ENCODE measurements at places on chromosomes 12 and 14.

GRCh38 chr14:38420048-38420447, 164.2 kb upstream of the CLEC14A start:
- no peak for DNase-seq

DNA sequence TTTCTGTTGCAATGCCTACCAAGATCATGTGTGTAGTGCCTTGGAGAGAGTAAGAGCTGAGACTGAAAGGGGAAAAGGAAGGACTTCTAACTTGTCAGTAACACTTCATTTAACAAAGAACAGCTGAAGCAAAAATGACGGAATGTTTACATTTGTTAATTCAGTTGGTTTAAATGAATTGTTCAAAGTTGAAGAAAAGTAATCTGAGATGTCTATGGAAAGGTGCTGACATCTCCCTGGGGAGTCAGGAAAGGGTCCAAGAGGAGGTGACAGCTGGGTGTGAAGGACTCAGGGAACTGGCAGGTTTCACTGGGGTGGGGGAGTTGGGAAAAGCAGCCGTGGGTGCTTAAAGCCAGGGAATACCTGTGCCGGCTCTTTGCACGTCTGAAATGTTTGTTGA, 7.9 kb downstream of the TMEM63C start:
- no peak for DNase-seq

DNA sequence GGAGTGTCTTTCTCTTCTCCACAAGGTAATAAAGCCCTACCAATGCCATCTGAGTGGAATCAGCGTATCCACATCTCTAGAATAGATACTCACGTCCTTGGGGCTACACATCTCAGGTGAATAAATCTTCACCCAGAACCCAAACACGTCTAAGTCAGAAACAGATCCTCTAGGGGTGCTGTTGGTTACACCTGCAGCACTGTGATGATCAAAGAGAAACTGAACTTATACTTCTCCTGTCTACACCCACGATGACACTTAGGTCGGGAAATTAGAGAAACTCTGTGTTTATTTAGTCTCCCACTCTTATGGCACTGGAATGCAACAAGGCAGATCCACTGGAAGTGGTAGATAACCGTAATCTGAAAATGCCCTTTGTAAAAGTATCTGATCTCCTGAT, 46.2 kb downstream of the WIF1 start:
- no peak for DNase-seq

DNA sequence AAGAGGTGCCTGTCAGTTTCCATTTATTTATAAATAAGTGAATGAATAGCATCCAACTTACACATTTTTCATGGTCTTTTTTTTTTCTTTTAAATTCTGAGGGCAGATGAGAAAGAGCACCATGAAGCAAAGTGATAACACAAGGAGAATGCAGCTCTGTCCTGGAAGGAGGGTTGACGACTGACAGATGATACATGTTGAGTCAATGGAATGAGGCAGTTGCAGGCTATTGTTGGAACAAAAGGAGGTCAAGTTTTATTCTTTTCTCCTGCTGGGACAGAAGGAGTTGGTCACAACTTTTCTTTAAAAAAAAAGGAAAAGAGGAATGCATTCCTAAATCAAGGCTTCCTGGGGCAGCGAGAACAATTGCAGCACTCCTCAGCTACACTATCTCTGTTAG, 119.9 kb upstream of the PLEKHG7 start:
- DNase-seq, result no peak

GRCh38 chr12:32312049-32312670, 87.2 kb upstream of the FGD4 start:
- DNase-seq, result peak; percentile 6

GRCh38 chr12:118589162-118589561, 212.8 kb downstream of the SUDS3 start:
- DNase-seq, result no peak

GRCh38 chr12:33313476-33313875, 126.1 kb downstream of the SYT10 start:
- DNase-seq, result no peak

GRCh38 chr12:115020091-115020490, 336.1 kb upstream of the TBX3 start:
- no peak for DNase-seq

DNA sequence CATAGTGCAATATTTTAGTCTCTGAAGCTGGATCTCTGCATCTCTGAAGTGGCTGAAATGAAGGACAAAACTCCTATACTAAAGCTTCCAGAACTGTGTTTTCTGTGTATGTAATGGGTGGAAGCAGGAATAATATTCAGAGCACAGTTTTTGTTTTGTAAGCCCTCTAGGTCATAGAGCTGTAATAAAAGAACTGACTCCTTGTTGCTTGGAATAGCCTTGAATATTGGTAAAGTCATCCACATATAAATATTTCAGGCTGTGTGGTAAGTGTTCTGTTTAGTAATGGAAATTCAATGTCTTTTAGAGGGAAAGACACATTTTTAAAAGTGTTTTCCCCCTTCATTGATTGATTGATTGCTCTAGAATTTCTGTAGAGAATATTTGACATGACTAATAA, 18.2 kb upstream of the AKAP6 start:
- DNase-seq, result no peak

- no peak for DNase-seq
These were observed 109.1 kb upstream of the BCAT1 start for GRCh38 chr12:25058012-25058411.

DNA sequence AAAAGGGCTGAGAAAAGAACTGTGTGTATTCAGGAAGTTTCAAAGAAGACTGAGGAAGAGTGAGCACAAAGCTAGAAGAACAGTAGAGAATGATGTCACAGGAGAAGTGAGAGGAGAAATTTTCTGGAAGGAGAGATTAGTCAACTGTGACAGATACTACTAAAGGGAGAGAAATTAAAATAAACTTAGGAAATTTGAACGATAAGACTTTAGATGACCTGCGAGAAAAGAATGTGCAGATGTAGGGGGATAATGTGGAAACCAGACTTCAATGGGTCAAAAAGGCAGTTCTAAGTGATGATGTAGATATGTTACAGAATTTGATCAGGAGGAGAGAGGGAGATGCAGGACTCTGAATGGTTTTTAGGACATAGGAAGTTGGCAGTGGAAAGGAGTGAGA, 287.4 kb downstream of the SYT1 start:
- DNase-seq, result no peak

GRCh38 chr12:105814283-105814682, 324.5 kb downstream of the NUAK1 start:
- peak; percentile 96 for DNase-seq

DNA sequence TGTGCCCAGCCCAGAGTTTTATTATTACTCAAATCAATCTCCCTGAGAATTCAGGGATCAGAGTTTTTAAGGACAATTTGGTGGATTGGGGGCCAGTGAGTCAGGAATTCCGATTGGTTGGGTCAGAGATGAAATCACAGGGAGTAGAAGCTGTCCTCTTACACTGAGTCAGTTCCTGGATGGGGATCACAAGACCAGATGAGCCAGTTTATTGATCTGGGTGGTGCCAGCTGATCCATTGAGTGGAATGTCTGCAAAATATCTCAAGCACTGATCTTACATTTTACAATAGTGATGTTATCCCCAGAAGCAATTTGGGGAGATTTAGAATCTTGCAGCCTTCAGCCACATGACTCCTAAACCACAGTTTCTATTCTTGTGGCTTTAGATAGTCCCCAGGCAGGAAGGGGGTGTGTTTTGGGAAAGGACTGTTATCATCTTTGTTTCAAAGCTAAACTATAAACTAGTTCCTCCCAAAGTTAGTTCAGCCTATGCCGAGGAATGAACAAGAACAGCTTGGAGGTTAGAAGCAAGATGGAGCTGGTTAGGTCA, 89.1 kb upstream of the CNOT2 start:
- DNase-seq, result no peak

DNA sequence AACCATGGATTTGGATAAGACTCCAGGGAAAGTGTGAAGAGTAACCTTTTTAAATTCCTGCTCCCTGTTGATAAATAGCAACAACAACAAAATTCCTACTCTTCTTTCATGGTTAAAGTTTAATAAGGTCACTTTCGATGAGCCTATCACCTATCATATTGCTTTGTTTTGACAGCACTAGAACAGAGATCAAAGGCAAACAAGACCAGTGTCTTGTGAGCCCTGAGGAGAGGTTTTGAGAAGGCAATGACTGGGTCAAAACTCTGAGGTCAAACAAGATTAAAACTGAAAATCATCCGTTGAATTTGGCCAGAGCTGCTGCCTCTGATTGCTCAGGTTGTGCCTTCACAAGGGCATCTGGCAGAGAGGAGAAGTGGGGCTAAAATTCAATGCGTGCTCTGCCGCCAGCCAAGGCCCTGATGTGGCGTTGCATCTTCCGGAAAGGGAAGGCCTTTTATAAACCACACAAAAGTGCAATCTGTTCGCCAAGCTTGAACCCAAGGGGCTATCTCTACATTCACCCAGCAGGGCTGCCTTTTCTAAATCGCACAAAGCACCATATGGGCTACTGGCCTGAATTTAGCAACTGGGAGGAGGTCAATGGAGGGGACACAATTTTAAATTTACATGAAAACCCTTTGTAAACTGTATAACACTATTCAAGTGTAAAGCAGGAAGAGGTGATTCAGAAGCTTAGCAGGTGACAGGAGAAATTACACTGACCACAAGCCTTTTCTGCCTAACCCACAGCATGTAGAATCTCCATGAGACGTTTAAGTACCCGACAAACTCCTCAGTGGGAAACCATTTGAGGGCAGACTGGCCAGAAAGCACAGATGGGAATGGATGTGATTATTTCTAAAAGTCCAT, 140.8 kb downstream of the DAD1 start:
- DNase-seq, result no peak

GRCh38 chr12:70849265-70849960, 71.1 kb downstream of the PTPRR start:
- DNase-seq, result peak; percentile 10

- DNase-seq, result no peak
These were observed 25.9 kb upstream of the SRSF5 start for GRCh38 chr14:69741055-69741454.

- no peak for DNase-seq
These were observed 25.9 kb downstream of the PKP2 start for GRCh38 chr12:32870716-32871115.

GRCh38 chr14:64838656-64839055, 41.1 kb downstream of the SPTB start:
- DNase-seq, result no peak

GRCh38 chr14:98185036-98185435, 1087.0 kb downstream of the BCL11B start:
- DNase-seq, result no peak

DNA sequence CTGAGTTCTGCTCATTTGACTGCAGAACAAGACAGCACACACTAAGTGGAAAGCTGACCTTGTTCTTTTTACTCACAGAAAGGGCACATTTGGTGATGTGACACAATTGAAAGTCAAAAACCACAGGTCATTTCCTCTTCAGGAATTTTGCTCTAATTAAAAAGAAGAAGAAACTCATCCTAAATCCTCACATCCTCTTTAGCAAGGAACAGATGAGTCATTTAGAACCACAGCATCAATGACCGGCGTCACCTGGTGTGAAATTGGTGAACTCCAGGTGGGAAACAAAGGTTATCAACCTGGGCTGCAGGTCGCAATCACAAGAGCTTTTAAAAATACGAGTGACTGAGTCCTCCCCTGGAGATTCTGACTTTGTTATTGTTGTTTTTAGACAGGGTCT, 2.9 kb upstream of the RNU6-8 start:
- DNase-seq, result no peak

DNA sequence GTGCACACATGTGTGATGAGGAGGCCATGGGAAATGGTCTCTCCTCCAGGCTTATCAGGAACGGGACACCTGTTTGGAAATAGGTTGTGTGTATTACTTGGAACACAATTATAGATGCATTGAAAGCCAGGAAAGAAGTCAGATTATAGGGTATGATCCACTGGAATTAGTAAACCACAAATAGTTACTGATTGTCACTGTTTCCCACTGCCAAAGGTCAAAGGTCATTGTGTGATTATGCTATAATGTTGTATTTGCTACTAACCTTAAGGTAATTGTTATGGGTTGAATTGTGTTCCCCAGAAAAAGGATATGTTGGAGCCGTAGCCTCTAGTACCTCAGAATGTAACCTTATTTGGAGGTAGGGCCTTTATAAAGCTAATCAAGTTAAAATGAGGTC, 129.9 kb upstream of the FBXO33 start:
- DNase-seq, result no peak

- no peak for DNase-seq
These were observed 3.9 kb downstream of the KDM2B start for GRCh38 chr12:121576851-121577391.

GRCh38 chr12:113795445-113795844, 170.7 kb downstream of the RBM19 start:
- no peak for DNase-seq

DNA sequence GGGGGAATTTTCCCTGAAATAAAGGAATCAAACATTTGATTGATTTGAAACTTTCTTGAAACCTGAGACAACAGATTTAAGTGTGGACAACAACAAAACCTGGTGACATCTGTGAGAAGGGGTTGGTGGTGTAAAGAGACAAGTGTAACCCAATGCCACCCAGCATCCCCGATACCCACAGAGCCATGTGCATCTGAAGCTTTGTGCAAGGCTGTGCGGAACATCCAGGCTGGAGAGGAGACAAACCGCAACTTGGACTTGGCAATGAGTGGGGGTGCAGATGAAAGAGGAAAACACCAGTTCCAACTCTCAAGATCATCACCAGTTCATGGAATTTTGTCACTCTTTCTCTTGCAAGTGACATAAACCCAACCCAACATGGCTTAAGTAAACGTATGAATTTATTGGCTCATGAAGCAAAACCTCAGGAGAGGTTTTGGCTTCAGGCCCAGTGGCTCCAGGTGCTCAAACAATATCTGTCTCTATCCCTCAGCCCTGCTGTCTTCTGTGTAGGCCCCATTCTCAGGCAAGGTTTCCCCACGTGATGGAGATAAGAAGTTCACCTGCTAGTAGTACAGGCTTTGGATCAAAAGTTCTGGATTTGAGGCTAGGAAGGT, 55.2 kb upstream of the NTF3 start:
- DNase-seq, result peak; percentile 66

DNA sequence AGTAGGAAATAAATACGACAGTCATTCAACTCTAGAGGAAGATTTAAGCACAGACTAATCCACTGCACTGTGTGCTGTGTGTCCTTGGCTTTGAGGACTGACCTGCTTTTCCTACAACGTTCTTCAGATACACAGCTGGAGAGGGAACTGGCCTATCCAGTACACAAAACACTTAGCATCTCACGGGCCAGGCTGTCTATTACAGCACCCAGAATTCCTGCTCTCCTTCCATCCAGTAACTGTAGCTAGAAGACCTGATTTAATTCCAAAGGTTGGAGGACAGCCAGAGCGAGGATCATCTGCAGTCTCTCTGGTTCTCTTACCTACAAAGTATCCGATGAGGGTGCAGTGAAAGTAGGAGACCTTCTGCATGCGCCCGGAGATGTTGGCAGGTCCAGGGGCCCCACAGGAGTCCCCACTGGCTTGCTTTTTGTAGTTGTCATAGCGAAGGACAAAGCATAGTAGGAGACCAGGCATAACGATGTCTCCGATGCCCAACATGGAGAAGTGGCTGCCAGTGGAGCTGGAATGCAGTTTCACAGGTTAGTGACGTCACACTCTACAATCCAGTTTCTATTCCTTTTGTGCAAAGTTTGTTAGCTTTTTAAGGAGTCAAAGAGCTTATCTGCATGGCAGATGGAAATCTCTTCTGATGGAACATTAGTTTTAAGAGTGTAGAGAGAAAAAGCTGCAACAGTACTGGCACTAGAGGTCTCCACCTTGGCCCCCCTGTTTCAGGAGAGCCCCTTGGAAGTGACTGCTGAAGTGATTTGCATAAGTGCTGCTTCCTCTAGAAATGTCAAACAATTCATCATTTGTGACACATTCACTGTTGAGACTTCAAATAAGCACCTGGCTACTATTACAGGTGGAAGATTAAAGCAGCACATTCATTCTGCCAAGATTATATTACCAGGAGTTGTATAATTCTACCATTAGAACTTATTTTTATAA, 41.7 kb downstream of the ACADS start:
- no peak for DNase-seq

GRCh38 chr14:28761438-28762291, 4.9 kb upstream of the FOXG1 start:
- no peak for DNase-seq
